ENCODE measurements at places on chromosomes 2 and 18.

- peak; percentile 24 for DNase-seq
Observed at GRCh38 chr2:636641-637405, 40.4 kb downstream of the TMEM18 start.

DNA sequence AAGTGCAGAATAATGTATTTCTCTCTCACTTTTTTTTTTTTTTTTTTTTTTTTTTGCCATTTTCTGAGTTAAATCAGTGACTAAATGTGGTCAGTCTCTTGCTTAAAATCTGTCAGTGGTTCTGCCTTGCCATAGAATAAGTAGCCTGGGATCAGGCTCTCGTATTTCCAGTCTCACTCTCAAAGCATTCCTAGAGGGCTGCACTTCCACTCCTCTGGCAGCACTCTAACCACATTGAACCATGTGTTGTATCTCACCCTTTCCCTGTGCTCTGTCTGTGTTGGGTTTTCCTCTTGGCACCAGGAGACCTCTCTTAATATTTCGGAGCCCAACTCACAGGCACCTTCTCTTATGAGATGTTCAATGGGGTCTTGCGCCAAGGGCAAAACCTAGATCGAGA is 304.4 kb downstream of the CTNNA2 start:
- no peak for DNase-seq

- DNase-seq, result no peak
Observed at GRCh38 chr2:229470781-229471180, 199.7 kb upstream of the PID1 start.

GRCh38 chr2:195364015-195364965 is 292.7 kb upstream of the SLC39A10 start:
- DNase-seq, result no peak

DNA sequence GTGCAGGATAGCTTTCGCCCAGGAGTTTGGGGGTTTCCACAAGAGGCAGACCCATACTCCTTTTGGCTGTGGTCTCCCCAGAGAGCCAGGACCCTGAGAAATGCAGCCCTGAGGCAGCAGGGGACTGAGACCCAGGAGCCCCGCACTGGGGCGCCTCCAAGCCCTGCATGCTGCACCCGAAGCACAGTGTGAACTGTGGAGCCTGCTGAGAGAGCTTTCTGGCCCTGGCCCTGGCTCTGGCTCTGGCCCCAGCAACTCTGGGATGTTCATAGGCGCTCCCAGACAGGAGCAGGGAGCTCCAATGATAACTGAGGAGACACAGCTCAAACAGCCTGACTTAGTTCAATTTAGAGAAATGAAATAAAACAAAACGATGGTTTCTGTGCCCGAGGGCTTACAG is 96.4 kb upstream of the TEX51 start:
- no peak for DNase-seq

DNA sequence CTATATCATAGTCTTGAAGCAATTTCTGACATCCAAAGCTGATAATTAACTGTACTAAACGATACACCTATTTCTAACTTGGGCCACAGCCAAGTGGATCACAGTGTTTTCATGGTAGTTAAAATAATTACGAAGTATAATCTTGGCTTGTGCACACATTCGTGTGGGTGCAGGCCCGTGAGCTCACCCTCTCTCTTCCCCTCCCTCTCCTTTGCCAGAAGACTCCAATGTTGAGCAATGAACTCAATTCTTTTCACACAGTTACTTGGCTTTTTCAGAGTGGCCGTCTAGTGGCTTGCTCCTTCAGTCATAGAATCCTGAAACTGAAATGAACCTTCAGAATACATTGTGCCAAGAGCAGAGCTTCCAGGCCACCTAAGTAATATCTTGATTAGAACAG is 178.7 kb downstream of the NCKAP5 start:
- DNase-seq, result no peak

GRCh38 chr2:197810016-197810415 is 5.6 kb downstream of the PLCL1 start:
- no peak for DNase-seq

DNA sequence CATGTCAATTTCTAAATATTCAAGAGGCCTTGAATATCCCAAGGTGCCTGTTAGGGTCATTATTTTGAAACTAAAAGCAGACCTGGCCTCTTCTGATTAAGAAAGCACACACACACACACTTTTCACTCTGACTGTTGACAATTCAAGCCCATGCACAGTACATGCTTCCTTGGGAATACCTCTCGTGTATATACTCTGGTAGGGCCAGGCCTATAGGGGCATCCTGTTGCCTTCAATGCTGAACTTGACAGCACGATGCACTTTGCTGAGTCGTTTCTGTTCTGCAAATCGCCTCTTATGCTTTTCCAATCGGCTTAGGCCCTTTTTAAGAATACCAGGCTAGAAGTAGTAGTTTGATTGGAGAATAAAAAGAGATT is 40.6 kb downstream of the IWS1 start:
- DNase-seq, result no peak

DNA sequence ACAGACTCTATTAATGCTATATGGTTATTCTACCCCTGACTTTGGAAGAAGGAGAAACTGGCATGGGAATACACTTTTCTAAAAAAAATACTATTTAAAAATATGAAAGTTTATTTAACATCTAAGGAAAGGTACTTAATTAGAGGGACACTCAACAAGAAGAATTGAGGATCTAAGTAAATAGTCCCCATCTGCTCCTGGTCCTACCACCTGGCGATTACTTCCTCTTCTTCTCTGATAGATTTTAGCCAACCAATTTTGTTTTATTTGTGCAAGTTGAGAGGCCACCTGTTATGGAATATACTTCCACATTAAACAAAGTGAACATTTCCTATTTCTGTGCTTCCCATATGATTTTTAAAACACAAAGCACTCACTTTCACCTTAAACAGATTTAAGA is 111.7 kb downstream of the BCL2 start:
- DNase-seq, result no peak

DNA sequence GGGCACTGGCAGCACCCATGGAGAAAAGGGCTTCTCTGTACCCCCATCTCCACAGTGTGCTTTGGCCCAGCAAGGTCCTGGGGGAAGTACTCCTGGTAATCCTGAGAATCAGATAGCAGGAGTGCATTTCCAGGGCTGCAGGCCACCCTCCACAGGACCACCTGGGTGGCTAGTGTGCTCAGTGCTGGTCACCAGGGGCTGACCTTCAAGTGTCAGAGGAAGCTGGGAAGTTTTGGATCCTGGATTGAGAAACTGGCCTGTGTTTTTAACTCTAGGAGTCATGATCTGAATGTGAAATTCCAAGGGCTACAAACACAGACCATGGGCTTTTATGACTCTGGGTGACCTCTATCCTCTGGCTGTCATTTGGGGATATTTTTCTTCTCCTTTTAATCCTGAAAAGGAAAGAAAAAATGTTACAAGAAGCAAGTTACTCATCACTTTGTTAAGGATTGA is 9.3 kb downstream of the RHOB start:
- DNase-seq, result no peak

- no peak for DNase-seq
Observed at GRCh38 chr18:41266616-41267015, 688.4 kb upstream of the PIK3C3 start.

- no peak for DNase-seq
Observed at GRCh38 chr18:31093880-31094279, 8.3 kb downstream of the DSC2 start.

DNA sequence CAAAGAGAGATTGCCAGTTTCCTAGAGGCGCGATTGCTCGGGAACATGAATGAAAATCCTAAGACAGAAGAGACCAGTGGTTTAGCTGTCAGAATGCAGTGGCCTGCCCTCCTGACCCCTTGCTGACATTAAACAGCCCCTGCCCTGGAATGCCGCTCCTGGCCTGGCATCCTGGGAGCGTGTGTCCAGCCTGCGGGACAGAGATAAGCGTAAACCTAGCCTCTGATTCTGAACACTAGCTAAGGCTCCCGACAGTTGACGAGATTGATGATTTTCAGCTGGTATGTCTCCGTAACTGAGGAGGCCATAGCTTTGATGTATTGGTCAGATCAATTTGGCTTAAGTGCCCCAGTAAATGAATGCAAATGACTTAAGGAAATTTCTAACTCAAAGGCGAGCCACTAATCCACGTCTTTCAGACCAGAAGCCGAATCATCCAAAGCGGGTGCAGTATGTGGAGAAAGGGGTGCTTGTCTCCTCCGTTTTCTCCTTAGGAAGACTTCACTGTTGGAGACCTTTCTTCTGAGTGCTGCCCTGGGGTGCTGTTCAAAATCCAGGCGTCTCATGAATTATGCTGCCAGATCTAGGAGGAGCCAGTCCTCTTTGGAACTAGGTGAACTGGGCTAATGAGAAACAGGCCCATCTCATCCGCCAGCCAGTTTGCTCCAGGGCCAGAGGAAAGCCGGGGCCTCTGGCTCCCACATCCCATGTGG is 142.5 kb upstream of the L3MBTL4 start:
- no peak for DNase-seq

DNA sequence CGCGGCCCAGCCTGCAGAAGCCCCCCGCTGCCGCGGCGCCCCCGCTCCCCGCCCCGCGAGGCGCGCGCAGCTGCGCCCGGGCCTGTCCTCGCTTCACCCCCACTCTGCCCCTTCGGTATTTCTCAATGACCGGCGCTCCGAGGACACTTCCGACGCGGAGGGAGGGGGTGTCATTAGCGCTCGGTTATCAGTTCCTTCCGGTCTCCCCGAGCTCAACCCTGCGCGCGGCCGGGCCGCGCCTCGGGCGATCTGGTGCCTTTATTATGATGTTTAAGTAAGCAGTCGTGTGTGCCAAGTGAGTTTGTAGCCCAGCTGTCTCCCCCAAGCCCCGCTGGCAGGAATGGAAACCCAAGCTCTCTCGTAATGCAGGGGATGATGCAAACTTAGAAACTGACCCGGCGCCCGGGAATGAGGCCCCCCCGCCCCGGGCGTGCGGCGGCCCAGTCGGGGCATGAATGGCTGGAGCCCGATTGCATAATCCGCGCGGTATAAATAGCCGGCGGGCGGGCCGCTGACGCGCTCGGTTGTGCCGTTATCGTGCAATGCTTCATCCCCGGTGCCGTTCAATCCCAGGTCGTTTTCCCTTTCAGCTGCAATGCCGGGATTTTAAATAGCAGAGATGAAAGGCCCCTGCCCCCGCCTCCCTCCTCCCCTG is 3.9 kb upstream of the SPRED2 start:
- peak; percentile 52 for DNase-seq

GRCh38 chr18:74286106-74286855 is 5.5 kb downstream of the CYB5A start:
- DNase-seq, result no peak

DNA sequence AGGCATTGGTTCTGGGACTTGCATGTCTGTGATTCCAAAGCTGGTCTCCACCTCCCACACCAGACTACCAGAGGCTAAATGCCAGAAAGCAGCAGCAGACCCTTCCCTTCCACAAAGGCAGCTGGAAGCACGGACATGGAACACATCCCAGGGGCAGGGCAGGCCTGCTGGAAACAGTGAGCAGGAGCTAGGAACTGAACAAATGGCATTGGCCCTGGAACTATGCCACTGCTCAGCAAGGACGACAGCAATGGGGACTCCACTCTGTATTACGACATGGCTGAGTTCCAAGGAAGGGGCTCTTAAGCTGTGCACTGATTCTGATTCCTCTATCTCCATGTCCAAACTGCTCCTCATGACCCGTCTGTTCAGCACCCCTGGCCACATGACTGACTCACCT is 77.8 kb upstream of the TFCP2L1 start:
- no peak for DNase-seq

DNA sequence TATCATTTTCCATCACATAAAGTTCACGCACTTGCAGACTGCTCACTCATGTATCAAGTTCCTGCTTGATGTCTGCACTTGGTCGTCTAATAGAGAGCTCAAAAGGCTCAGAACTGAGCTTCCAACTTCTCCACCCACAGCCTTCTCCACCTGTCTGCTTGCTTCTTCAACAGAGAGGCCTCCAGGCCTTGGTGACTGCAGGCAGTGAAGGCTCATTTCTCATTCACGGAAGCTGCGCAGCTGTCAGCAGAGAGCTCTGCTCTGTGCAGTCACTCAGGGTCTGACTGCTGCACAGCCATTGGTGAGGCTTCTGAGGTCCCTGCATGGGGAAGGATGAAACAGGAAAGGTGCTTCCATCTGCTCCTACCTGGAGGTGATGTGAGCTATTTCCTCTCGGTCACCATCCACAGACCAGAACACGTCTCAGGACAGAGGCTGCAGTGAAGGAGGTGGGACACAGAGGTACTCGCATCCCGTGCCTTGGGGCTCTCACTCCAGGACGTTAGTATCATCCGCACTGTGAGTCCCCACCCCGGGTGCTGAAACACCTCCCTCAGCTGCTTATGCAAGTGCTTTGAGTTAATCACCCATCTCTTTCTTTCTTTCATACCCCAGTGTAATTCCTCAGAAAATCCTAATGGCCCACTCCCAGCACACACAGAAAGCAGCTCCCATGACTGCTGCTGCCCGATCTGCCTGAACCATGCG is 126.2 kb downstream of the TMEM18 start:
- DNase-seq, result no peak

DNA sequence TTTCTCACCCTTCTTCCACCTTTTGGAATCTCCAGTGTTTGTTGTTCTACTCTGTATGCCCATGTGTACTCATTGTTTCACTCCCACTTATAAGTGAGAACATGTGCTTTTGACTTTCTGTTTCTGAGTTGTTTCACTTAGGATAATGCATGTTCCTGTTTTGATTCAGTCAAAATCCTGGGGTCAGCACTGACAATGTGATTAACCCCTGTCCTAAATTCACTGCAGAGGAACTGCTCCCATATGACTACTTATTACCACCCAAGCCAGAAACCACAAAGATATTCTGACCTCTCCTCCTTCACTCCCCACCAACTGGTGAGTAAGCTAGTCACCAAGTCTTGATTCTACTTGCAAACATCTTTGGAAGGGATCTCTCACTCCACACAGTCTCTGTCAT is 251.4 kb upstream of the TCF4 start:
- no peak for DNase-seq

All from NCI-H446 (cell line).